Adipocyte (in vitro differentiated cells): ENCODE measurements at places on chromosomes 3 and 15.

DNA sequence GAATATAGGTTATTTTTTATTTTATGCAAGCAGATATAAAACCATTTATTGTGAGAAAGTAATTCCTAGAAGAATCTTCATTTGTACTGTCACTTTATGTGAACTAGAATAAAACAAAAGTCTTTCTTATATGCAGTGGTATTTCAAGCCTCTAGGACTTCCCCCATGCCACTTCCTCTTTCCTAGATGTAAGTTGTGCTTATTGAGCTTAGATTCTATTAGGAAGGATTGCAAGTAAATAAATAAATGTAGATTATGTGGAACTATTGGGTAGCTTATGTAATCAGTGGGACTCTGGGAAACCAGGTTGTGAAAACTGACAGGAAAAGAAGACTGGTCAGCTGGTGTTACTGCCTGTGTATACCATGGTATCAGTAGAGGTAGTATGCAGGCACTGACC lies 169.7 kb downstream of the RSRC1 start:
- DNase-seq = no peak

DNA sequence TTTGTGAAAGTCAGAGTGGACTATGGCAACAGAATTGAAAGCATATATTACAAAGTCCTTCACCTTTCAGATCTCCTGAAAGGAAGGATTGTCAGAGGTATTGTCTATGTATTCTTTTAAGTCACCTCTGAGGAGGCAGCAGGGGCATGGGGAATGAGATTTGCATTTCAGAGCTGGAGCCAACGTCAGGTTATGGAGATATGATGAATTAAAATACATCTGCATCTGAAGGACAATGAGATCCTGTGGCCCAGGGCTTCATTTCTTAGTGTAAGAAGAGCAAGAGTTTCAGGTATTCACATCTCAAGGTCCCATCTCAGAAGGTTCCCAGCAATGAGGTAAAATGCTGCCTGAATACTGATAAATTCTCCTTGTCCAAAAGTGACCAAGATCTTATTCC lies 695.8 kb downstream of the TUSC7 start:
- DNase-seq = no peak

GRCh38 chr3:158167737-158168557 lies 58.1 kb downstream of the RSRC1 start:
- DNase-seq = peak; percentile 93

GRCh38 chr15:41987246-41987924 lies 15.0 kb upstream of the EHD4 start:
- no peak for DNase-seq

DNA sequence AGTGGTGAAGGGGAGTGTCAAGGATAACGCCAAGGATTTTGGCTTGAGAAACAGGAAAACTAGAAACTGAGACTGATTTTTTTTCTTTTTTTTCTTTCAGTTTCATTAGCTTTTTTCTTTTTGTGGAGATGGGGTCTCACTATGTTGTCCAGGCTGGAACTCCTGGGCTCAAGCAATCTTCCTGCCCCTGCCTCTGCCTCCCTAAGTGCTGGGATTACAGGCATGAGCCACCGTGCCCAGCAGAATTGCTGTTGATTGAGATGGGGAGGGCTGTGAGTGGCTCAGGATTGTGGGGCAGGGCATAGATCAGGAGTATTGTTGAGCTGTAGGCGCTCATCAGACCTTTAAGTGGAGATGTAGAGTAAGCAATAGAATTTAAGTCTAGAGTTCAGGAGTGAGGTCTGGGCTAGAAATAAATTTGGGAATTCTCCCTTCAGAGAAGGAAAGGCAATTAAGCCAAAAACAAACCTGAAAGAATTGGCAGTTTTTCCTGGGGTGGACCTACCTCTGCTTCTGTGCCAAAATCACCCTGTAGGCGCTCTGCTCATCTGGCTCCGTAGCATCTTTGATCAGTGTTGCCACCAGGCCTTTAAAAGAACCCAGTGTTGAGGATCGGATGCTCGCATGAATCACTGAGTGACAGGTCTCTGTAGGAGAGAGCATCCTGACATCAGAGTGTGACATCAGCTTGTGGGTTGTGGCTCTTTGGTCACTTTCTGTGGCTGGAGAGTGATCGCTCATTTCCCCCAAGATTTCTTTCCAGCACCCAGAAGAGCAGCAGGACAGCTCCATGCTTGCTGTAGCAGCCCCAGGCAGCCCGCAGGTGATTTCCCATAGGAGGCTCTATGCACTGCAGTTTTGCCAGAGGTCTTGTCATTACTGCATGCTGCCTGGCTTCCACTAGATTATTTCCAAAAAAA lies 15.8 kb downstream of the ABHD17C start:
- no peak for DNase-seq

- no peak for DNase-seq
Measured at GRCh38 chr15:69673291-69673881, 220.8 kb downstream of the RPLP1 start.

DNA sequence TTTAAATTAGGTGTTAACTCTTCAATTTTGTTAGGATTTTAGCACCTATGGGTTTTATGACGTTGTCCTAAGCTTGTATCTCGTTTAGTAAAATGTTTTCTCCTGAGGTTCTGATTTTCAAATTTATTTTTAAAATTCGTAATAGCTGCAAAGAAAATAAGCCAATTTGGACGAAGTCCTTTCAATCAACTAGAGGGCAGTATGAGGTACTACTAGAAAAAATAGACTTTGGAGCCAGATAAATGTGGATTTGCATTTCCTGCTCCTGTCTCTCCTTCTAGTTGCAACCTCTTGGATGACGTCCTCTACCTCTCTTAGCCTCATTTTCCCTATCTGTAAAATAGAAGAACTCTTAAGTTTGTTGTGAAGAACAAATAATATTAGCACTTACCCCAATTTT lies 81.1 kb downstream of the SLTM start:
- DNase-seq = no peak
